NCI-H187 treated with DMSO at 0.1 percent for 48 hours (cell line): ENCODE measurements at places on chromosomes 5 and 9.

GRCh38 chr5:169817031-169817430 is 163.3 kb downstream of the INSYN2B start:
- no peak for DNase-seq

DNA sequence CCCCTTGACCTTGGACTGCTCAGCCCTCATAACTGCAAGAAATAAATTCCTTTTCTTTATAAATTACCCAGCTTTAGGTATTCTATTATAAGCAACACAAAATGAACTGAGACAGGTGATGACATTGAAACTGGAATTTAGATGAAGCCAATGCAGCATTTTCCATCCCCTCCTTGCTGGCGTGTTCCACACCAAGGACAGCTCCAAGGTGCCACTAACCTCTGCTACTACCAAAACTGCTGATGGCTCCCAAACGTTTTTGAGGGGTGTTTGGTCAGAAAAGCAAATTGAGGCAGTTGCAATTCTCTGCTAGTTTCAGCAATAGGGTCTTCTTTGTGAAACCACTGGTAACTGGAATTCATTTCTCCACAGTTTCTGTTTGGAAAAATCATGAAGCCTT is 124.8 kb downstream of the DRD1 start:
- DNase-seq = no peak

DNA sequence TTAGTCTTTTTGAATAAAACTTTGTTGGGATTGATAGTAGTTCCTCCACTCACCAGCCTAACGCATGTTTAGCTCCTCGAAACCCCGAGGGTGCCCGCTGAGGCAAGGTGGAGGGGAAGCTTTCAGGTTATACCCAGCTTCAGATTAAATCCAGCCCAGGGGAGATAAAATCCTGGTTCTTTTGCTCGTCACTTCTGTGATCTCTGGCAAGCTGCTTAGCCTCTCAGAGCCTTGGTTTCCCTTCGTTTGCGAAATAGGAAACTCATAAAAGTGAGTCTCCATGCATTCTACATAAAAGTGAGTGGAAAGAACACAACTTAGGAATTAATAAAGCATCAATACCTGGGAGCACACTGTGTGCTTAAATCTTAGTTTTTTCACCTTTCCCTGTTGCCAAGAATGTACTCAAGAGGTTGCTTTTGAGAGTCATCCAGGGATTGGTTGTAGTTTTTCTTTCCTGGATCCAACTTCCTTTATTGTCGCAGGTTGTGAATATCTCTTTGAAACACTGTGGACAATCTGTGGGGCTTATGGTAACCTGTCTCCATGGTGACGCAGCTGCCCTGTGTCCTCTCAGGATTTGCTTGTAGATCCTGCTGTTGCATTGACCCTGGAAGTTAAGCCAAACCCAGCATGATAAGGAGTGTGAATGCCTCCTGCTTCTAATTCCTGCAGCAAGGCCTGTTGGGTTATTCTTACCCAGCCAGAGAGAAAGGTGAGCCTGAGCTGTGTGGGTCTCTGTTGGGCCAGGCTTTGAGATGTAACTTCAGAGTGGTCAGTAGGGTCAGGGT is 2.0 kb downstream of the GALNT12 start:
- no peak for DNase-seq

DNA sequence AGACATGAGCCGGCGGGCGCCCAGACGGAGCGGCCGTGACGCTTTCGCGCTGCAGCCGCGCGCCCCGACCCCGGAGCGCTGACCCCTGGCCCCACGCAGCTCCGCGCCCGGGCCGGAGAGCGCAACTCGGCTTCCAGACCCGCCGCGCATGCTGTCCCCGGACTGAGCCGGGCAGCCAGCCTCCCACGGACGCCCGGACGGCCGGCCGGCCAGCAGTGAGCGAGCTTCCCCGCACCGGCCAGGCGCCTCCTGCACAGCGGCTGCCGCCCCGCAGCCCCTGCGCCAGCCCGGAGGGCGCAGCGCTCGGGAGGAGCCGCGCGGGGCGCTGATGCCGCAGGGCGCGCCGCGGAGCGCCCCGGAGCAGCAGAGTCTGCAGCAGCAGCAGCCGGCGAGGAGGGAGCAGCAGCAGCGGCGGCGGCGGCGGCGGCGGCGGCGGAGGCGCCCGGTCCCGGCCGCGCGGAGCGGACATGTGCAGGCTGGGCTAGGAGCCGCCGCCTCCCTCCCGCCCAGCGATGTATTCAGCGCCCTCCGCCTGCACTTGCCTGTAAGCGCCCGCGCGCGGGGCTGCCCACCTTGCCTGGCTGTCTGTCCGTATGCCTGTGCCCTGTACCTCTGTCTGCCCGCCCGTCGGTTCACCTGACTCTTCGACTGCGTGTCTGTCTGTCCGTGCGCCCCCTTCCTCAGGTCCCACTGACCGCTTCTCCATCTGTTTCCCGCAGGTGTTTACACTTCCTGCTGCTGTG is 412 bp downstream of the FGF18 start:
- DNase-seq = no peak

- DNase-seq = no peak
Measured at GRCh38 chr5:110034056-110034600, 344.4 kb downstream of the MAN2A1 start.

GRCh38 chr9:121302786-121303185 is 34.8 kb downstream of the GSN start:
- DNase-seq = no peak

GRCh38 chr5:58929726-58930125 is 346.9 kb downstream of the RAB3C start:
- no peak for DNase-seq
